ENCODE measurements at places on chromosomes 4 and X.

- DNase-seq: no peak
Measured at GRCh38 chr4:15402974-15403373, 24.9 kb upstream of the C1QTNF7 start.

GRCh38 chr4:41882625-41883347, 52.4 kb upstream of the TMEM33 start:
- DNase-seq: peak; percentile 84

GRCh38 chrX:139559383-139560042, 29.0 kb downstream of the F9 start:
- peak; percentile 33 for DNase-seq

DNA sequence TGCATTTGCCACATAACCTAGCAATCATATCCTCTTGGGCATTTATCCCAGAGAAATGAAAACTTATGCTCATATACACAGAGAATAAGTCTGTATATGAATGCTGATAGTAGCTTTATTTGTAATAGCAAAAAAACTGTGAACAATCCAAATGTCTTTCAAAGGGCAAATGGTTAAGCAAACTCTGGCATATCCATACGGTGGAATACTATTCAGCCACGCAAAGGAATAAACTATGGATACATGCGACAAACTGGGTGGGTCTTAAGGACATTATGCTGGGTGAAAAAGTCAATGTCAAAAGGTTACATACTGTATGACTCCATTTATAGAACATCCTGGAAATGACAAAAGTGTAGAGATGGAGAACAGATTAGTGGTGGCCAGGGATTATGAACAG, 17.6 kb upstream of the CBR4 start:
- DNase-seq: no peak

- no peak for DNase-seq
Measured at GRCh38 chr4:114386637-114387233, 211.9 kb upstream of the UGT8 start.

Measured in retina (tissue), 1 donor.